Activated CD4-positive, CD25-positive, alpha-beta regulatory T cell treated with anti-CD3 and anti-CD28 coated beads, Interleukin-2, amount 50 U/mL, for 16 hours (primary cell): ENCODE measurements at places on chromosomes 3 and 15.

- DNase-seq: no peak
These were observed 179.1 kb downstream of the SLC9A9 start for GRCh38 chr3:143668924-143669790.

GRCh38 chr15:70586241-70586640 lies 177.1 kb downstream of the UACA start:
- DNase-seq: no peak

- no peak for DNase-seq
These were observed 39.5 kb upstream of the GOLGA8J start for GRCh38 chr15:30043211-30043655.

- DNase-seq: no peak
These were observed 31.8 kb downstream of the FSTL1 start for GRCh38 chr3:120418866-120419490.

DNA sequence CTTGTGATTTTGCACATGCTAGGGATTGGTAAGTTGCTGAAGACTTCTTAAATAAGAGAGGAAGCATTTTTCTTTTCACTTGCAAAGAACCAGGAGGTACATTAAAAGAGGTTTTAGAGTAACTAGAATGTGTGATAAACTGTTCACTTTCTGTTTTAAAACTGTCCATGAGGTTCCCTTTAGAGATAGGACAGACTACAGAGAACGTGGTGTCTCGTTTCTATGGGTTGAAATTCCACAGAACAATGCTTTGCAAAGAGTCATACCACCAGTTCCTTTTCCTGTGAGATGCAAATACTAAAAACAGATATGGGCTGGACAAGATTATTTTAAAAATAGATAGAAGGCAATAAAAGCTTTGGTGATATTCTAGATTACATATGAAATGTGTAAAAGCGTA lies 372.8 kb downstream of the TIGIT start:
- no peak for DNase-seq

DNA sequence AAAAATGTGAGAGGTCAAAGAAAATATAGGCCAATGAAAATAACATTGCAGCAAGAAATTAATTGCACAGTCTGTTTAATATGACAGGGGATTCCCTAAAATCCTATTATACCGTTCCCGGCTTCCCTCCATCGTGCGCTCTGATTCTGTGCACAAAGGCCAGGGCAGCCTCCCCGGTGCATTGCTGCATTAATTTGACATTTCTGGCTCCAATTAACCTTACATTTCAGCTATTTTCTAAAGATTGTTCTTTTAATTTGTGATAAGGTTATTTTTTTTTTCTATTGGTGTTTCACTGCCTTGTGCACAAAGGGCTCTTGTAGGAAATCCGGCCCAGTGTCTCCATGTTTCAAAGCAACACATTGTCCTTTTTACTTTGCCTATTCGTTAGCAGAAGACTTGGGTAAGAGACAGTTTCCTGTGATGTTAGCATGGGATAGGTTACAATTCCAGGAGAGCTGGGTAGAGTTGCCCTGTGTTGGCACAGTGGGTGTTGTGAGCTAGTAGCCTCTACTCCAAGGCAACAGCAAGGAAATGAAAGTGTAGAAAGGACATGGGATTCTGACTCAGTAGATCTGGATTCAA lies 257.3 kb upstream of the IGF1R start:
- no peak for DNase-seq

DNA sequence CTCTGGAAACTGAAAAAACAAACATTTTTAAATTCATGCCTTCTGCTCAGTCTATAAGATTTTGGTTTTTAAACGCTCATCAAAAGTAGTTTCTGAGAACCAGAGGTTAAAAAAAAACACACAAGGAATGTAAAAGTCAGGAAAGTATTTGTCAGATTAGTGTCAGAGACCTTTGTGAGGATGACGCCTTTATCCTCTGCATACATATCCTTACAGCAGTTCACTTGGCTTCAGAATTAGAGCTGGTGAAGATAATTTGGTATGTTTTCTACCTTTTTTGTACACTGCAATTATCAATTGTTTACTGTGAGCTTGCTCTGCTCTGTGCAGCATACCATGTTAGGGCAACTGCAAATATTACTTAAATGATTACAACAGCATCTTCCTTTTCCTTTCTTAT lies 8.3 kb downstream of the PRTG start:
- DNase-seq: no peak
